ENCODE measurements at places on chromosomes 12 and 14.

- no peak for DNase-seq
These were observed 65.4 kb upstream of the SAV1 start for GRCh38 chr14:50733494-50733893.

GRCh38 chr14:64232095-64232838 lies 61.9 kb downstream of the ESR2 start:
- DNase-seq, result no peak

DNA sequence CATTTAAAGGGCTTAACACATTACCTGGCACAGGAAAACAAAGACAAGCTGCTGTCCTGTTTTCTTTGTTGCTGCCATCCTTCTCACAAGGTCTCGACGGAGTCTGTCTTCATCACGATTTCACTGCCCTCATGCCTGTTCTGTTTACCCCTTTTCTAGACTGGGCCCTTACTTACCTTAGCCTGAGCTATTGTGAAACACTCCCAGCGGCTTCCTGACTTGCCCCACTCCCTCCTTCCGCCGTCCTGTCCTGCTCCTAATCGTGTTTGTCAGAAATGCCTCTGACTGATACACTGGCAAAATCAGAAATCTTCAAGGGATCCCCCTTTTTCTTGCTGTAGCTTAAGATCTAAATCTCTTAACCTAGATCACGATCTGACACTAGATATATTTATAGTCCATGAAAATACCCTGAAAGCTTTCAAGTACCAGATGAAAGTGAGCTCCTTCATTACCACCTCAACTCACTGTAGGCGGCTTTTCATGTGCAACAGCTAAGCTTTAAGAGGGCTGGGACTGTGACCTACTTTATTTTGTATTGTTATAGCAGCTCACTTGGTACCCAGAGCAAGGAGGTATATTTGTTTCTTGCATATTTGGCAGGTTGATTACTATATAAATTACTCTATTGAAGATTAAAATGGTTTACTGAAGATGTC lies 32.1 kb downstream of the TECPR2 start:
- DNase-seq, result no peak

DNA sequence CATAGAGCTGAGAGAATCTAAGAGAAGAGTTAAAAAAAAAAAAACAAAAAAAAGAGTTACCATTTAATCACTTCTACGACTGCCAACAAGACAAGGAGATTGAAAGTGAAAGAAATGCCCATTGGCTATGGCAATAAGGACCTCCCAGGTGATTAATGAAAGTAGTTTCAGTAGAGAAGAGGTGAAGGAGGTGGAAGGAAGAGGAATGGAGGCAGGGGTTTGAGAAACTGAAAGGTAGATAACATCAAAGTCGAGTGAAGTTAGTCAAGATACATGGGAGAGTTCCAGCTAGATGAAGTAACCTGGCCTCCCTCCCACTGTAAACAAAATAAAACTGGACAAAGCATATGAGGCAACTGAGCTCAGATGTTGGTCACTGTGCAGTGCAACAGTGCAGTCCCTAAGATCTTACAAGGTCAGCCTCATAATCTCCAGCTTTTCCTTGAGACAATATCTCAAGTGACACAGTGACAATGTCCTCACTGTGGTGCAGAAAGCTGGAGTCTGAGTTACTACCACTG lies 118.0 kb upstream of the CCDC198 start:
- DNase-seq, result no peak

- DNase-seq, result no peak
These were observed 49.4 kb downstream of the MAGOHB start for GRCh38 chr12:10563966-10564365.

- no peak for DNase-seq
These were observed 50.9 kb upstream of the BCL2L14 start for GRCh38 chr12:12019881-12020280.

GRCh38 chr14:41476526-41476925 lies 130.2 kb upstream of the LRFN5 start:
- DNase-seq, result no peak

DNA sequence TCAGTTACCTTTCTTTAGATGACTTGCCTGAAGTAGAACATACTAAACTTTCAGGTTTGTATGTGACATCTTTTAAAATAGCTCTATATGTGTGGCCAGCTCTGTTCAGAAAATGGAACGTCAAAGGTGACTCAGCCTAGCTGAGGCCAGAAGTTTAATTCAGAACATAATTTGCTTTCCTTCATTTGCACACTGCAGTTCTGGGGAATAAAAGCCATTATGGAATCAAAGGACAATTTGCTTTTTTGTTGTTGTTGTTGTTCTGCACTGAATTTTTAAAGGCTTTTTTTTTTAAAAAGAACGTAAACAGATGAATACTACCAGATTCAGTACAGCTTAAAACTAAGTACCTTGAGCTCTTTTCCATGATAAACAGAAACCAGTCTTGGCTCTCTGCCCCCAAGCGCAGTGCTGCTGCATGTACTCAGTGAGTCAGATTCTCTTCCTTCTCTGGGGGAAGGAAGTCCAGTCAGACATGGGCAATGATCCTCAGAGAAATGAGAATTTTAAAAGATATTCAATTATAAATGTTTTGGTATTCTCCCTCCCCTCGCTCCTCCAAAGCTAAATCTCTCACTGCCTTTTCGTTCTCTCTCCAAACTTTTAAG lies 644.2 kb downstream of the NOVA1 start:
- DNase-seq, result no peak
